Left kidney (tissue), 8 donors: ENCODE measurements at places on chromosomes 11 and 22. TPM values are rescaled to one million over a fixed set of nuclear protein-coding genes. Genes with fewer than 3 reads are reported as not detected.

DNA sequence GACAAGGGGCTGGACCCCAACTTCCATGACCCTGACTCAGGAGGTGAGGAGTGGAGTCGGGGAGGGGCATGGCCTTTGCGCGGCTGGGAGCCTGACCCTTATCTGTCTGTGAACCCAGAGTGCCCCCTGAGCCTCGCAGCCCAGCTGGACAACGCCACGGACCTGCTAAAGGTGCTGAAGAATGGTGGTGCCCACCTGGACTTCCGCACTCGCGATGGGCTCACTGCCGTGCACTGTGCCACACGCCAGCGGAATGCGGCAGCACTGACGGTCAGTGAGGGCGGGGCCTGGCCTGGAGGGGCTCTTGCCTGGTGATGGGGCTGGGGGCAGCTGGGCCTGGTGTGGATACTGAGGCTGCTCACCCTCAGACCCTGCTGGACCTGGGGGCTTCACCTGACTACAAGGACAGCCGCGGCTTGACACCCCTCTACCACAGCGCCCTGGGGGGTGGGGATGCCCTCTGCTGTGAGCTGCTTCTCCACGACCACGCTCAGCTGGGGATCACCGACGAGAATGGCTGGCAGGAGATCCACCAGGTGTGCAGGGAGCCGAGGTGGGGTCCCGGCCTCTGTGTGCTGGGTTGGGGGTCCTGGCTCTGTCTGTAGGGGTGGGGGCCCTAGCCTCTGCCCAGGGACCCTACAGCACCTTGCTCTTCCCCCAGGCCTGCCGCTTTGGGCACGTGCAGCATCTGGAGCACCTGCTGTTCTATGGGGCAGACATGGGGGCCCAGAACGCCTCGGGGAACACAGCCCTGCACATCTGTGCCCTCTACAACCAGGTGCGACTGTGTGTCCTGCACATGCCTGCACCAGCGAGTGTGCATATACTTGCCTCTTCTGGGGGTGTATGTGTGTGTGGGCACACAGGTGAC, 6.3 kb downstream of the SHANK3 start:
- DNase-seq, result no peak

- DNase-seq, result no peak
Observed at GRCh38 chr11:120738516-120739046, 227.0 kb downstream of the GRIK4 start.

DNA sequence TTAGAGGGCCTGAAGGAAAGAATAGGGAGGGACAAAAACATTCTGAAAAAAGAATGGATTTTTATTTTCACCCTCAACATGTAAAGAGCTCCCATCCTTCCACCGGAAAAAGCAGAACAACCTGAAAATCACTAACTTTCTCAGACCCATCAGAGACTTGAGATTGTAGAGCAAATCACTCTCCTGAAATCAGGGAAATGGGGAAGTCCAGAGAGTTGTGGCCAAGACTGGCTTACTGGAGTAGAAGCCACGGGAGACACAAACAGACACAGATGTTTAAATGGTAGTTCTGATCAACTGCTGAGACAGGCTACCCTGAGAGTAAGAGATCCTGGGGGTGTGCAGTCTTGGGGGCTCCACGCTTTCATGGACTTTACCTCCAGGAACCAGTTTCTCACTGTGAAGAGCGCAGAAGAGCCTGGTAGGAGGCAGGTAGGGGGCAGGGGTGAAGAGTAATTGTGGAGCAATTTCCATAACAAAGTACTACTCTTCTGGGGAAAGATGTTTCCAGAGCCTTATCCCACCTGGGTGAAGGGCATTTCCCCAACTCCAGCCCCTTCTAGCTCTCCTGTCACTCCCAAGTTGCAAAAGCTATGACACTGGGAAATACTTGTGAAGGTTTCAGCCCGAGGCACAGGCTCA, 47.1 kb downstream of the ASCL2 start:
- no peak for DNase-seq

DNA sequence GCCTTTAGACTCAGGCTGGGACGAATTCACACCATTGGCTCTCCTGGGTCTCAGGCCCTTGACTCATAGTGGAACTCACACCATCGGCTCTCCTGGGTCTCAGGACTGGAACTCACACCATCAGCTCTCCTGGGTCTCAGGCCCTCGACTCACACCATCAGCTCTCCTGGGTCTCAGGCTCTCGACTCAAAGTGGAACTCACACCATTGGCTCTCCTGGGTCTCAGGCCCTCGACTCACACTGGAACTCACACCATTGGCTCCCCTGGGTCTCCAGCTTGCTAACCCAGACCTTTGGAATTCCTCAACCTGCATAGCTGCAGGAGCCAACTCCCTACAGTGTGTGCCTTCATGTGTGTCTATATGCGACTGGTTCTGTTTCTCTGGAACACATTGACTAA, 56.7 kb downstream of the SHISAL1 start:
- no peak for DNase-seq

DNA sequence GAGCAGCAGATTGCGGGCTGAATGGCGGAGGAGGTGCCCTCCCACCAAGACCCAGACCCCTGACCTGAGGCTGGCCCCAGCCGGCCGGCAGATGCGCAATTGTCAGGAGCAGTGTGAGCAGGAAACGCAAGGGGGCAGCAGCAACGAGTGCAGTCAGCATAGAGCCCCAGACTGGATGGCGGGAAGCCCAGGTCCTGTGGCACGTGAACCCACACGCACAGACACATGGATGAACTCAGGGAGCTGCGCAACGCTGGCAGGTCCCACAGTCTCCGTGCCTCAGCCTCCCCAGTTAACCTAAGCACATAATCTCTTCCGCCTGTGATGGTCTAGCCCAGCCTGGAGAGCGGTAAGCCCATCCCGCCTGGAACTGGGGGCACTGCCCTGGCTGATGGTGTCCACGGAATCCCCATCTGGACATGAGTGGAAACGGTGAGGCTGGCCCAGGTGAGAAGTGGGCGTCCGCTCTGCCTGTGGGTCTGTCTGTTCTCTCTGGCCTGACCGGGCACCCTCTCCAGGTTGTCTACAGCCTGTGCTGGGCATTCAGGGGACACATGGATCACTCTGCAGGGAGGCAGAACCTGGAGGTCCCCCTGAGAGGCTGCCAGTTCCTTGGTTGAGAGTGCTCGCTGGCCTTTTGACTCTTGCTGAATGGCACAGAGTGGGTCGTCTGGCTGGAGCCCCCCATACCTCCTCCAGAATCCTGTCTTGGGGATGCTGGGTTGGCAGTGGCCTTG, 626 bp upstream of the TBX10 start:
- DNase-seq, result no peak

DNA sequence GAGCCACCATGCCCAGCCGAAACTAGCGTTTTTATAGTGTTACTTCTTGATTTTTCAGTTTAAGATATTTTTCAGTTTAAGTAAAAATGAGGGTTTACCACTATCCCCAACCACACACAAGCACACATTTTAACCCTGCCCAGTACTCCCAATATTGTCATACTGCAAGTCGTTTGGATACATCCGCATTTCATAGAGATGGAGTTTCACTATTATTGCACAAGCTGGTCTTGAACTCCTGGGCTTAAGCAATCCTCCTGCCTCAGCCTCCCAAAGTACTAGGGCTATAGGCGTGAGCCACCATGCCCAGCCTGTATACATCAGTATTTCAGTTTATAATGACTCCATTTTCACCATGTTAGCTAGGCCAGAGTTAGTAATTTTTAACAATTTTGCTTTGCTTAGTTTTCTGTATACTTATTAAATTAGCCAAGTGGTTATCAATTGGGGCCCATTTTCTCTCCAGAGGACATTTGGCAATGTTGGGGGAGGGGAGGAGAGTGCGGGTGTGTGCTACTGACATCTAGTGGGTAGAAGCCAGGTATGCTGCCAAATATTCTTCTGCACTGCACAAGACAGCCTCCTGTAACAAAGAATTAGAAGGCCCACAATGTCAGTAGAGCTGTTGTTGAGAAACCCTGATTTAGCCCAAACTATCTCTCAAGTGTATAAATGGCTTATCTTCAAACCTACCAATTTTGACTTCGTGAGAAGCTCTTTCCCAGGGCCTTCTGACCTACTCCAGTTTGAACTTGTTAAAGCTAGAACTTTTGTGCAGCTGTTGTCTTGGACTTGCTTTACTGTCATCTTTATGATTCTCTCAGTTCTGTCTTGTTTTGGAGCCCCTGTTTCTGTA, 7.3 kb downstream of the USP47 start:
- peak; percentile 43 for DNase-seq

- DNase-seq, result no peak
Observed at GRCh38 chr11:130904380-130904779, 11.9 kb downstream of the SNX19 start.

DNA sequence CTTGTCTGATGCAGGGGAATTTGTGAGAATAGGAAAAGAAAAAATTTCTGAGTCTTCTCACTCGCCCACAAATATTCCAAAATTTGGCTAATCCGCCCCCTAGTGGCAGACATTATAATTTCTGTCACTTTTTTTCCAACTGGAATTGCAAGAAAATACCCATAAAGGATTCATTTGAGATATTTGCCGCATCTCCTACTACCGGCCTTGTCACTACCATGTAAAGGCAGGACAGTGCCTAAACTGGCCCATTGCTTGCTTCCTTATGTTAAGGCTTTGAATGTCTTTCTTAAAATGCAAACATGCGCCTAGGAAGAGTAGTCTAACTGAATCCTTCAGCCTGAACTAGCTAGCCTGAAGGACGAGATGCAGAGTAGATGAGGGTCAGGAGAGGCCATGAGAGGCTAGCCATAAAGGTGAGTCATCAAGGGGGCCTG, 9.3 kb upstream of the CEP295 start:
- DNase-seq, result peak; percentile 59

DNA sequence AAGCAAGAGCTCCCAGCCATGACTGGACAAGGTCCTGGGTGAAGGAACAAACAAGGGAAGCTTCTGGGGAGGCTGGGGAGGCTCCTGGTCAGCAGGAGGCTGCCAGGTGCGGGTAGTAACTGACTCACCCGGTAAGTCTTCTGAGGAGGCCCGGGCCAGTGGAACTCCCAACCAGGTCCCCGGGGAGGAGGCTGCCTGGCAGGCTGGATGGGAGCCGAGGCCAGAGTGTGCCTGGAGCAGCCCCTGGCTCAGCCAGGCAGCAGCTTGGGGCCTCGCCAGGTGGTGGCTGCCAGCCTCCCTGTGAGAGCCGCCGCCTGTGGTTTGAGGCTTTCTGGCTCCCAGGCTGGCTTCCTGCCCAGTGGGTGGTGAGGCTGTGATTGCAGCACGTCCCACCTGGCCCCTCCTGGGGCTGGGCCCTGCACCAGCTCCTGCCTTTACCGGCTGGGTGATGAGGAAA, 46.2 kb downstream of the IGF2 start:
- DNase-seq, result no peak

Gene SYT8
- polyA plus RNA-seq, result 0.18 TPM

Gene CREB3L1
- 12.2 TPM for polyA plus RNA-seq

Gene TMEM138
- 59.2 TPM for polyA plus RNA-seq

Gene FKBP2
- polyA plus RNA-seq, result 72.7 TPM

Gene OR5L1
- not detected for polyA plus RNA-seq

Gene ZNF214
- 14.0 TPM for polyA plus RNA-seq

Gene OR8D4
- polyA plus RNA-seq, result not detected

Gene TLCD5
- polyA plus RNA-seq, result 18.8 TPM
